Small intestine (tissue), 16 donors: ENCODE measurements at places on chromosomes 5 and 9. TPM values are rescaled to one million over a fixed set of nuclear protein-coding genes. Genes with fewer than 3 reads are reported as not detected.

GRCh38 chr5:65647941-65648340 is 23.1 kb downstream of the SHLD3 start:
- no peak for DNase-seq

- no peak for DNase-seq
Observed at GRCh38 chr5:42490831-42491230, 67.6 kb downstream of the GHR start.

DNA sequence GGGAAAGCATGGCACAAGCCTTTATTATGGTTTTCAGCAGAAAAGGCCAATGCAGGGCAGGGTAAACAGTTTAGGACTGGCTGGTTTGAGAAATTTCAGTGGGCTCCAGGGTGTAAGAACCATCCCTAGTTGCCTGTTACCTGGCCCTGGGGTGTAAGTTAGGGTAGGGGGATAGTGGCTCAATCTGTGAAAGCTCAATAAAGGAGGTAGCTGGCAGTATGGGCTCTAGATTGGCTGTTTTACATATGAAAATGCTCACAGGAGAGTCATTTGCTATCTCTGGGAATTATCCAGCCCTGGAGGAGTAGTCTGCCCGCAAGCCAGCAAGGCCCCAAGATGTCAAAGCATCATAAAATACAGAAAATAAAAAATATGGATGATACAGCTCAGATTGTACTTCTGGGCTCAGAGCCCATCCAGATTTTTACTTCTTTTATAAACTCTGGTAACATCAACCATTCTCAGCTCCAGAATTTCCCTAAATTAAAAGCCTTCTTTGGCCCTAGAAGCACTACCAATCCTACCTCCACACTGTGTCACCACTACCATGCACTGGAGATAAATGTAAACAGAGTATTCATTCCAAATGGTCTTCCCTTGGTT is 31.1 kb downstream of the SSBP2 start:
- no peak for DNase-seq

Gene SLC46A2
- not detected for polyA plus RNA-seq

Gene PCDHGA7
- 0.32 TPM for polyA plus RNA-seq

Gene SLC4A9
- polyA plus RNA-seq, result not detected

Gene CMBL
- 81.5 TPM for polyA plus RNA-seq

Gene ZCCHC10
- 28.1 TPM for polyA plus RNA-seq
